ENCODE measurements at places on chromosomes 2 and 18. TPM values are rescaled to one million over a fixed set of nuclear protein-coding genes. Genes with fewer than 3 reads are reported as not detected.

DNA sequence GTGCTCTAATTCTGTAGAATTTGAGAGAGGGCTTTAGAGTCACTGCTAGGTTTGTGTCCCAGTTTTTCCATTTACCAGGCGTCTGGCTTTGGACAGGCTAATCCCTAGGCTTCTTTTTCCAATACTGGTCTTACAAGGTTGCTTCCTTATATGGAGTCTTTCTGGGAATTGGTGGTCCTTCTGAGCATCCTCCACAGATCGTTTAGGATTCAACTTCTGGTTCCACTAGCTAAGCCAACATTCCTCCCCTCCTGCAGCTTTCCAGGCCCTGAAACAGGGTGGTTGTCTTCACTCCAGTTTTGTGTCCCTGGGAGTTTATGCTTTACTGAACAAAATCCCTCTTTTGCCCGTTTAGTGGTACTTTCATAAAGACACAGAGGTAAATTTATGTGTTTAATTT is 170.6 kb downstream of the CERS6 start:
- H3K36me3 ChIP-seq = no peaks in the 10 kb centered on the region
- no peaks in the 10 kb centered on the region for H3K4me1 ChIP-seq
- H3K4me3 ChIP-seq = no peak overlapping the region
- DNase-seq = no peak
- H3K27ac ChIP-seq = no peak overlapping the region
- H3K27me3 ChIP-seq = no peaks in the 10 kb centered on the region

The KCTD1 gene
- total RNA-seq = 12.1 TPM

DNA sequence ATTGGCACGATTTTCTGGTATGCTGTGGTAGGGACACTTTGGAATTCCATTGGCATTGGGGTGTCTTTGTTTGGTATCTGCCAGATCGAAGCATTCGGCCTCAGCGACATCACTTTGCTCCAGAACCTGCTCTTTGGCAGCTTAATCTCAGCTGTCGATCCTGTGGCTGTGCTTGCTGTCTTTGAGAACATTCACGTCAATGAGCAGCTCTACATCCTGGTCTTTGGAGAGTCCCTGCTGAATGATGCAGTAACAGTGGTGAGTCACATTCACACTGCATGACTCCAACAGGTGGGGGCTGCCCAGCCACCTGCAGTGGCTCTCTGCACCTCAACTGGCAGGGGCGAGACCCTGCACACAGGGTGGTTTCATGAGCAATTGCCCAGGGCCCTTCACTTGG is 38.4 kb downstream of the SLC9A2 start:
- H3K27me3 ChIP-seq = no peaks in the 10 kb centered on the region
- no peaks in the 10 kb centered on the region for H3K4me1 ChIP-seq
- DNase-seq = no peak
- no peak overlapping the region for H3K27ac ChIP-seq

The C1QL2 gene
- not detected for total RNA-seq

The LDLRAD4 gene
- total RNA-seq = 26.6 TPM

- DNase-seq = peak; percentile 59
- H3K36me3 ChIP-seq = no peaks in the 10 kb centered on the region
- H3K4me3 ChIP-seq = no peak overlapping the region
- peaks cover 29% of the 10 kb centered on the region for H3K4me1 ChIP-seq
These were observed 53.6 kb upstream of the SLC14A1 start for GRCh38 chr18:45670281-45670962.

DNA sequence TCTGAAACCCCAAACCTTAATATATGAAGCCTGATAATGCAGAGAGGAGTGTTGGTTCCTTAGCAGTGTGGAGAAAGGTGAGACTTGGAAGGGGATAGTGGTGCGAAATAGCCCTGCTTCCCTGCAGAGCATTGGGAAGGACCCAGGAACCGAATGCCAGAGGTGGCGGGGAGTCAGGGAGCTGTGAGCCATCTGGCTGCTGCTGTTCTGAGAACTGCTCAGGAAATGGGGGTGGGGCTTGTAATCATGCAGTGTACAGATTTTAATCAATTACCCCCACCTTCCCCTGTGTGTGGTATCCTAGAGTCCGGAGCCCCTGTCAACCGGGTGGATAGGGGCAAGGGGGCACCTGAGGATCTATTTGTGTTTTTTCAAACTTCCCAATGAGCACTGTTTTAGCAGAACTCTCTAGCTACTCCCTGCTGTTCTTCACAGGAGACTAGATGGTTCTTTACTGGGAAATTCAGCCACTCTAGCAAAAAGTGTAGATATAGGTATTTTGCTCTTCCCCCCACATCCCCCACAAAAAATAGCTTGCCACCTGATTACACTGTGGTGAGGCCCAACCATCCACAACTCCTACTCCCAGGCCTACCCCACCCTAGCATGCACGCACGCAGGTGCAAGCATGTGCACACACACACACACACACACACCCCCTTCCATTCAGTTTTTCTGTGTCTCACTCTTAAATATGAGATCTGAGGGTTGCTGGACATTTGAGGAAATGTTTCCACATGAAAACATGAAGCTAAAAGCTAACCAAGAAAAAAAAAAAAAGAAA is 30.1 kb upstream of the MBOAT2 start:
- no peaks in the 10 kb centered on the region for H3K4me1 ChIP-seq
- no peak overlapping the region for H3K4me3 ChIP-seq
- no peaks in the 10 kb centered on the region for H3K36me3 ChIP-seq
- DNase-seq = no peak
- H3K27me3 ChIP-seq = no peaks in the 10 kb centered on the region

- H3K27ac ChIP-seq = no peak overlapping the region
- H3K36me3 ChIP-seq = no peaks in the 10 kb centered on the region
- H3K4me3 ChIP-seq = no peak overlapping the region
- no peak for DNase-seq
- no peaks in the 10 kb centered on the region for H3K27me3 ChIP-seq
- H3K4me1 ChIP-seq = no peaks in the 10 kb centered on the region
These were observed 264.9 kb downstream of the ICOS start for GRCh38 chr2:204201507-204201906.

GRCh38 chr18:79566771-79567431 is 112.7 kb upstream of the CTDP1 start:
- no peaks in the 10 kb centered on the region for H3K4me1 ChIP-seq
- H3K4me3 ChIP-seq = no peak overlapping the region
- no peak for DNase-seq
- no peaks in the 10 kb centered on the region for H3K27me3 ChIP-seq
- no peak overlapping the region for H3K27ac ChIP-seq
- H3K36me3 ChIP-seq = no peaks in the 10 kb centered on the region

The ANO7 gene
- 1.3 TPM for total RNA-seq

- no peaks in the 10 kb centered on the region for H3K27me3 ChIP-seq
- DNase-seq = no peak
- H3K36me3 ChIP-seq = no peaks in the 10 kb centered on the region
- no peak overlapping the region for H3K27ac ChIP-seq
- no peak overlapping the region for H3K4me3 ChIP-seq
These were observed 390.2 kb upstream of the SETBP1 start for GRCh38 chr18:44290366-44290977.

The MROH2A gene
- 0.32 TPM for total RNA-seq

GRCh38 chr2:175855794-175856453 is 146.1 kb downstream of the LNPK start:
- no peaks in the 10 kb centered on the region for H3K27me3 ChIP-seq
- H3K4me3 ChIP-seq = no peak overlapping the region
- no peak overlapping the region for H3K27ac ChIP-seq
- no peaks in the 10 kb centered on the region for H3K4me1 ChIP-seq
- no peak for DNase-seq

The EVX2 gene
- total RNA-seq = not detected

DNA sequence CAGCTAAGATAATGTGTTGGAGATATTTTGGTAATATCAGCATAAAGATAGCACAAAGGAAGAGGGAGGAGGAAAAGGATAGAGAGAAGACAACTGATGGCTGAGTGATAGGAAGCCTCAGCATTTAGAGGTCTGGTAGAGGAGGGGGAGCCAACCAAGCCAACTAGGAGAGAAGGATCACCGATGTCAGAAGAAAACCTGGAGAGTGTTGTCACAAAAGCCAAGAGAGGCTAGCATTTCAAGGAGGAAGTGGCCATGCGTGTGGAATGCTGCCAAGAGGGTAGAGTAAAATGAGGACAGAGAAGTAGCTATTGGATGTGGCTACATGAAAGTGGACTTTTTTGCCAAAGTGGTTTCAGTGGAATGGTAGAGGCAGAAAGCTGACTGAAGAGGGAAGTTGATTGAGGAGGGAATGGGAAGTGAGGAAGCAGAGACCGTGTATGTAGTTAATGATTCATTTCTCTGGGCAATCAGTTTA is 34.3 kb downstream of the LCLAT1 start:
- H3K27me3 ChIP-seq = no peaks in the 10 kb centered on the region
- DNase-seq = peak; percentile 56
- no peak overlapping the region for H3K4me3 ChIP-seq
- no peak overlapping the region for H3K27ac ChIP-seq

- DNase-seq = peak; percentile 72
- no peak overlapping the region for H3K4me3 ChIP-seq
- peaks cover 3% of the 10 kb centered on the region for H3K4me1 ChIP-seq
These were observed 203.3 kb upstream of the SMAD2 start for GRCh38 chr18:48133671-48134251.
